ENCODE measurements at places on chromosomes 12 and 14. TPM values are rescaled to one million over a fixed set of nuclear protein-coding genes. Genes with fewer than 3 reads are reported as not detected.

GRCh38 chr14:36600431-36600830 lies 18.0 kb upstream of the NKX2-8 start:
- no peak for DNase-seq

DNA sequence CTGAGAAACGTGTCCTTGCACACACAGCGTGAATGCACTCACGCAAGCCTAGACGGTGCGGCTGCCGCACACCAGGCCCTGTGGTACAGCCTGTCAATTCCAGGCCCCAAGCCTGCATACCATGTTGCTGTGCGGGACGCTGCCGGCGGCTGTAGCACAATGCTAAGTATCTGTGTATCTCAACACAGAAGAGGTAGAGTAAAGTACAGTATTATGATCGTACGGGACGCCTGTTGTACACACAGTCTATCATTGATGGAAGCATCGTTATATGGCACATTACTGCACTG lies 45.0 kb downstream of the AMN start:
- no peak for DNase-seq

DNA sequence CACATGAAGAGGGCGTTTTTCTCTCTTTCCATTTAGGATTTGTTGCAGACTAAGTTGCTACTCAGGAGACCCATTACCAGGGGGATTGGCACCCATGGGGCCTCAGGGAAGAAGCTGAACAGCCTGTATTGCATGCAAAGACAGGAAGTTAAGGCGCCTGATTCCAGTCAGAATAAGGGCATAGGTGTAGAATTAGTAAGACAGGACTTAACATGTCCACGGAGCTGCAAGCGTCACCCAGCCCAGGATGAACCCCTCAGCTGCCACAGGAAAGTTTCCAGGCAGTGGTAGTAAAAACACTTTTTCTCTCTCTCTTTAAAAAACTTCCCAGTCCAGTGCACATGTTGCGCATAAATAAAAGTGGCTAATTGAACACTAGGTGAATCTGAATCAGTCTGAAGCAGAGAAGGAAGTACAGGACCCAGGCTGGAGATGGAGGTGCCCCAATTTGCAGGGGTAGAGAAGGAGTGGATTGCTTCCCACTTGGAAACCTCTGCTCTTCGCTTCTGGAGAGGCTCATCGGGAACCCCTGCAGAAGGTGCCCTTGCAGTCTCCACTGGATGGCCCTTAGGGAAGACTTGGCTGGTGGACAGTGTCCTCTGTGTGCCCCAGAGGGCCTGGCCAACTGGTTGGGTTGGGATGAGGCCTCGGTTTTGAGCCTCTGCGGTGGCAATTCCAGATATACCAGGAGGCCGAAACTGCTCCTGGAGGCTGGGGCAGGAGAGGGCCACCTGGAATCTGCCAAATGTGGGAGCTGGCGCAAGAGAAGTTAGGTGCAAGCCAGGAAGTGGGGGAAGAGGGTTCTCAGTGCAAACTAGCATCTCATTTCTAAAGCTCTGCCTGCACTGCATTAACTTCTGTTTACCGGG lies 10.7 kb upstream of the TBX3 start:
- DNase-seq: no peak

DNA sequence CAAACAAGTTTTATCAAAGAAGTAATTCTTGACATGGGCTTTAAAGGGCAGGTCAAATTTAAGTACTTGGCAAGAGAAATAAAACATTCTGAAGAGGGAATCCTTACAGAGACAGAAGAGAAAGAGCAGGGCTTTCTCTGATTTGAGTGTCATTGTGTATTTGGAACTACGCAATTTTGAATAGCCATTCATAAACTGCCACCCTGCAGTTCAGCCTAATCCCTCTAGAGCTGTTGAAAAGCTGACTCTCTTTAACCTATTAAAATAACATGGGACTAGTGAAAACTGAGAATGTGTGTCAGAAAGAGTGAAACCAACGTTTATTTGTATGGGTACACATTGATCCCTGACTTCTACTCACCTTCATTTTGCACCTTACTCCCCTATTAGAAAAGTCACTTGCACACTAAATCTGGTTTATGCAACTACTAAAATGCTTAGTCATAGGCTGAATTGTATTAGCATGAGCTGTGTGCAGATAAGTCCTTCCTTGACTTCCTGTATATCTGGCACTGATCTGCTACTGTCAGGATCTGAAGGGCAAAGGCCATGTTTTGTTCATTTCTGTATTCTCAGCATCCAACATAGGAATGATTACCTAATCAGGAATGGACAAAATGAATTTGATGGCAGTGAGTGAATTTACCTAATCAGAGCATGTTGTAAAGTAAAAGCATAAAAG lies 458.9 kb downstream of the NOVA1 start:
- no peak for DNase-seq

- DNase-seq: no peak
Measured at GRCh38 chr14:71497645-71498086, 434.6 kb upstream of the RGS6 start.

GRCh38 chr12:113589437-113589836 lies 117.8 kb upstream of the LHX5 start:
- DNase-seq: no peak

DNA sequence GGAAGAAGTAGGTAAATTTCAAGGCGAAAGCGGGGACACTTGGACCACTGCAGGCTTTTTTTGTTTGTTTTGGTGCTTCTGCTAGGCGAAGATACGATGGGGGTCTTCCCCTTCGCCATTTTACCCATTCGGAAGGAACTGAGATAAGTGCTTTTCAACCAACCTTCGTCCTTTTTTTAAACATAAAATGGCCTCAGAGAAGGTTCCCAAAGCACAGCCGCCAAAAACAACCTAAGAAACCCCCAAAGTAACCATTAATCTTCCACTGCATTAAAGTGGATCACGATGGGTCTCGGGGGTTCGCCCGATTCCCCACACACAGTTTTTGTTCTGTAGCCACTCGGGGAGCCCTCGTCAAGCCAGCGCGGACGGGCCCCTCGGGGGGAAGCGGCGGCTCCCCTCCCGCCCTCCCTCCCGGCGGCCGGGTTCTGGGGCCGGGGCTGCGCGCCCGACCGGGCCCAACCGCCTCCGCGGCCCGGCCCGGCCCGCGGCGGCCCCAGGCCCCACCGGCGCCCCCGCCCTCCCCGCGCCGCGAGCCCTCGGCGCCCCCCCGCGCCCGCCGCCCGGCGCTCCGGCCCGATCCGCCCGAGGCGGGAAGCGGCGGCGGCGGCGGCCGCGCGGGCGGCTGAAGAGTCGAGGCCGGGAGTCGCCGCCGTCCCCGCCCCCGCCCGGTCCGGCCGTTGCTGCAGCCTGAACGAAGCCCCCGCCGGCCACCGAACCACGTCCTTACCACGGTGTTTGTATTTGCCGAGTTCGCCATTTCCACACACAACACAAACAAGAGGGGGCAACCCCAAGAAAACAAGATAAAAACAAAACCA lies 790 bp downstream of the GTF2A1 start:
- DNase-seq: peak; percentile 79

DNA sequence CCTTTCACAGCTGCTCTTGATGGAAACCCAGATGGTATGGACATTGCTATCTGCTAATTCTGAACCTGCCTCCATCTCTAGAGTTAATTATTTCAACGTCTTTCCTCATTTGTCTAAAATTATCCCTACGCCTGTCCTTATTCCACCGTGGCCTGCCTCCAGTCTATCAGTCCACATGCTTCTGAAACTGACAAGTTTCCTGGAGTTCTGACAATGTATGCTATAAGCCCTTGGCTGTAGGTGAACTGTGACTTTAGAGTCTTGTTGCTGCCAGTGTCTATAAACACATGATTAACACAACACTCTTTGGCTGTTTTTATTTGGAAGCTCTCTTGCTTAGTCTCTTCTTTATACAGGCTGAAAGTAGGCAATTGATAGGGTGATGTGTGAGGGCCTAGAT lies 1052.9 kb downstream of the TMTC2 start:
- no peak for DNase-seq

DNA sequence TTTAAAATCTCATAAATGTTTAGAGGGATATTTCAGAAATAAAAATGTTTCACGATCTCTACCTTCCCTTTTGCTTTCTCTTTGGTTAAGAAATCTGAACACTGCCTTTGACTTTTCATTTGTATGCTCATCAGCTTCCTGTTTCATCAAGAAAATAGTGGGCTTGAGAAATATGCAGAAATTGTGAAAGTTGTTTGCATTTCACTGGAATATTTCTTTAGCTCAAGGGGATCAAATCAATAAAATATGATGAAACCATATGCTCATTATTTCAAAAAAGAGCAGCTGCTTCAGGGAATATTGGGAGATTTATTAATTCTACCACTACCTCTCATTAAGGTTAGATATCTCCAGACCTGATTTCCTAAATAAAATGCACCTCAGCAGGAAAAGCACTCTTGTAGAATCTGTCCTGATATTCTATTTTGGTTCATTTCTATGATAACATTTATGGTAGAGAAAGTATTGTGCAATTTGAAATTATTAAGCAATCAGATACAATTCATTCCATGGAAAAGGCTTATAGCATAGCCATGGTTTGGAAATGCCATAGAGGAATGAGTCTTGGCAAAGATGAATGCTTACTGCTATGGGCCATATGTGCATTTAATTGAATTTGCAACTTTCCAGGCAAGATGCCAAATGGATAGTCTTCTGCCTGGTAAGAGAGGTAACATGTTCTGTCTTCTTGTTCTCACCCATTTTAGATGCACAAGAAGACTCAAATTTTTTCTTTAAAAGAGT lies 212.6 kb upstream of the SLC16A7 start:
- no peak for DNase-seq

DNA sequence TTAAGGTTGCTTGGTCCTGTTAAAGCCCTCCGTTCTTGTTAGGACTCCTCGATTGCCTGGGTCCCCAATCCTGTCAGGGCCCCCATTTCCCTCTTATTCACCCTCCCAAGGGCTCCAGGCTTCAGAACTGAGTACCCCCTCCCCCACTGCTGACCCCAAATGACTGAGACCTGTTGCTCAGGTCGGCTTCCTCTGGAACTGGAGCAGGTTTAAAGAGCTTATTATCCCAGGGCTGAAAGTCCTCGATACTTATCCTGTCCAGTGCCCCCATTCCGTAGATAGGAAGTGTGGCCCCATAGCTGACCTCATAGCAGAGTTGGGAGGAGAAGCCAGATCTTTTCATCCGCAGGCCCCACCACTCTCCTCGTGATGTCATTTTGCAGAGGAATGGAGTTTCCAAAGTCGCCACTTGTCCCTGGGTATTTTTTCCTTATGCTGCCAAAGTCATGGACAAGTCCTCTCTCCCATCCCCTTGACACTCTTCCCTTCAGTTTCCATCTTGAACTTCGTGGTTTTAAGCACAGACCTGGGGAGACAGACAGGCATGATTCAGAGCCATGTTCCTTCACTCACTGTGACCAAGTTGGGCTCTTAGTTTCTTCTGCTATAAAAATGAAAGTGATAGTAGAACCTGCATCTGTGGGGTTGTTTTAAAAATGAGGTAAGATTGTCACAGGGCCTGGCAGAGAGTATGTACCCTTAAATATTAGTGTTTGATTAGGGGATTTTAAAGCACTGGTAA lies 1.2 kb downstream of the USP30 start:
- DNase-seq: peak; percentile 52

GRCh38 chr14:81157431-81157830 lies 63.3 kb downstream of the GTF2A1 start:
- no peak for DNase-seq

DNA sequence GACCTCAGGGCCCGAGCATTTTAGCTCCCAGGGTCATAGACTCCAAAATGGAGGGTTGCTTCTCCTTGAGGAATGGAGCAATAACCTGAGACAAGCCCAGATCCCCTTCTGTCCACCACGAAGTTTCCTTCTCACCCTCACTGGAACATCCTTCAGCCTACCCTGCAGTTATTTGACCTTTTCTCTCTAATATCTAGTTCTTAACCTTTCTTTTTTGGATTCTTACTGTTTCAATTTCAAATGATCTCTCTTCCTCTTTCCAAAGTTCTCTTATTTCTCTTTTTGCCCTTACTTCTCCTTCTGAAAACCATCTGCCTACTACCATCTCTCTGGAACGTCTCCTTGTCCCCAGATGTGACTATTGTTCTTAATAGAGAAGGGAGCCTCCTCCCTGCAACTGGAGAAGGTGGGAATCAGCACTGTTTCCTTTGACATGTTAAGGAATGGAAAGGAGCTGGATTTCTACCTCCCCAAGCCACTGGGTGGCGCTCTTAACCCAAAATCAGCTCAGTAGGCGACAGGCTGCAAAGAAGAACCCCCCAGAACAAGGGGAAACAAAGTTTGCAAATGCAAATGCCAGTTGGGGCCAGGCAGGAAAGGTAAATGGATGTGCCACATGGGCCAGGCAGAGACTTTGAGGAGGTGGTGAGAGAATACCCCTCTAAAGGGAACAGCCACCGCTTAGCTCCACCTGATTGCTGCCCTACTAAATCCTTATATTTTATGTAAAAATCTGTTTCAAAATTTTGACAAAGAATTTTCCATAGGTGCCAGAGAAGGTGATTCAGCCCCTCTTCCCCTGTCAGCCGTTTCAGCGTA lies 22.4 kb upstream of the PDE1B start:
- no peak for DNase-seq

DNA sequence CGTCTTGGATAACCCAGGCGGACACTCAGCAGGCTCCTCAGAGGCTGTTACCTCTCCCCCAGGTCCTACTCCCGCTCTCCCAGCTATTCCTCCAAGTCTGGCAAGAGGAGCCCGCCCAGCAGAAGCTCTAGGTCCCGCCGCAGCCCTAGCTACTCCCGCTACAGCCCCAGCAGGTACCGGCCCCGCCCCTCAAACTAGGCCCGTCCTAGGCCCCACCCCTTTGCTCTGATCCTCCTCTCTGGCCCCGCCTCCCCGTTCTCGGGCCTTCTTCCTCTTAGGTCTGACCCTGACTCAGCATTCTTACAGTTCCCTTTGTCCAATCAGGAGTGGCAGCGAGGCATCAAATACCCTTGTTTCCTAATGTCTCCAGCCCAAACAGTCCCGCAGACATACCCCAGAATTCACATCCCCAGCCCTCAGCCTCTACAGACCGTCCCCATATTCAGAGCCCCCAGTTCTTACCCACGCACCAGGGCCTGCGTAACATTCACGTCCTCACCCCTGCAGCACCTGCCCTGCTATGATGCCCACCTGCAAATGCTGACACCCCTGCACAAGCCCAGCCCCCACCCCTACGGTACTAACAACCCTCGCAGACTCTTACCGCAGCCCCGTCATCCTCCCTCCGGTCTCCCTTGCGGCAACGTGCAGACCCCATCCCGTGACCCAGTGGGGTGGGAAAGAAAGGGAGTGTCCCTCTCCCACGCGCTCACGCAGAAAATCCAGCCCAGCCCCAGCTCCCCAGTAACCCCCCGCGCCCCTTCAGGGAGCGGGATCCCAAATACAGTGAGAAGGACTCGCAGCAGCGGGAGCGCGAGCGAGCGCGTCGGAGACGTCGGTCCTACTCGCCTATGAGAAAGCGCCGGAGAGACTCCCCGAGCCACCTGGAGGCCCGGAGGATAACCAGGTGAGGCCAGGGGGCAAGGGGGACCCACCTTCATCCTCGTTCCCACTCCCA lies 25.0 kb upstream of the HSPB8 start:
- no peak for DNase-seq

- no peak for DNase-seq
Measured at GRCh38 chr12:101013993-101014392, 196.0 kb downstream of the SLC5A8 start.

GRCh38 chr12:52774629-52775250 lies 2.4 kb downstream of the KRT76 start:
- no peak for DNase-seq

Gene RNASE2
- not detected for total RNA-seq

Gene CRIP1
- 468 TPM for total RNA-seq

Gene GPRC5D
- total RNA-seq: not detected

Gene AQP5
- total RNA-seq: not detected

All from CD8-positive, alpha-beta memory T cell (primary cell).